ENCODE measurements at places on chromosomes 13 and 19. TPM values are rescaled to one million over a fixed set of nuclear protein-coding genes. Genes with fewer than 3 reads are reported as not detected.

The KCTD4 gene
- total RNA-seq = 0.60 TPM

The CEACAM16 gene
- total RNA-seq = 0.36 TPM

GRCh38 chr19:50384685-50385535, 763 bp downstream of the POLD1 start:
- H3K27ac ChIP-seq = no peak overlapping the region
- no peaks in the 10 kb centered on the region for H3K27me3 ChIP-seq
- no peaks in the 10 kb centered on the region for H3K4me1 ChIP-seq
- peak overlapping the region; percentile 20 for H3K4me3 ChIP-seq

GRCh38 chr19:17385878-17386611, 8.0 kb downstream of the CCDC194 start:
- H3K27ac ChIP-seq = no peak overlapping the region
- H3K36me3 ChIP-seq = no peaks in the 10 kb centered on the region
- H3K4me3 ChIP-seq = no peak overlapping the region
- H3K4me1 ChIP-seq = no peaks in the 10 kb centered on the region
- no peaks in the 10 kb centered on the region for H3K27me3 ChIP-seq

GRCh38 chr13:41650706-41651105, 193.4 kb downstream of the RGCC start:
- H3K4me1 ChIP-seq = no peaks in the 10 kb centered on the region
- no peaks in the 10 kb centered on the region for H3K36me3 ChIP-seq
- no peaks in the 10 kb centered on the region for H3K27me3 ChIP-seq
- no peak overlapping the region for H3K27ac ChIP-seq

- no peak overlapping the region for H3K27ac ChIP-seq
- H3K36me3 ChIP-seq = no peaks in the 10 kb centered on the region
- no peak overlapping the region for H3K4me3 ChIP-seq
- DNase-seq = no peak
Observed at GRCh38 chr13:48404952-48405351, 8.0 kb downstream of the LPAR6 start.

- H3K4me3 ChIP-seq = no peak overlapping the region
- peak; percentile 78 for DNase-seq
- H3K27me3 ChIP-seq = no peaks in the 10 kb centered on the region
- no peaks in the 10 kb centered on the region for H3K4me1 ChIP-seq
- H3K36me3 ChIP-seq = no peaks in the 10 kb centered on the region
Observed at GRCh38 chr19:45153339-45154063, 7.3 kb downstream of the NKPD1 start.

DNA sequence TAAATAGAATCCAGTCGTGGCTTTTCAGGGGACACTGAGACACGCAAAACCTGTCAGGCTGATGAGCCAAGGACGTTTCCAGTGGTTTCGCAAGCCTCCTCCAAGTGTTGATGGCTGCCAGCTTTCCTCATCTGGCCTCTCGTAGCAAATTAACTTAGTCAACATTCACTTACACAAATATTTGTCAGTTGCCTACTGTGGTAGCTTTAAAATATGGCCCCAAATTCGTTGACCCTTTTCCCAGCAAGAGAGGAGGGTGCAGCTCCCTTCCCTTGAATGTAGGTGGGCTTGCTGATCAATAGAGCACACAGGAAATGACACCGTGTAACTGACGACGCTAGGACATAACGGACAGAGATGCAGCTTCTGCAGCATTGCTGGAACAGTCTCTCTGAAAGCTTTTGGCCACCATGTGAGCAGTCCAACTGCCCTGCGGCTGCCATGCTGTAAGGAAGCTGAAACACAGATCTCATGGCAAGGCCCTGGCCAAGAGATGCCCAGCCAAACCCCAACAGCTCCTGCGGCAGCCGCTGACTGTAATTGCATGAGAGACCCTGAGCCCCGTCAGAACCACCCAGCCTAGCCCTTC, 5.5 kb upstream of the RANBP3 start:
- no peak overlapping the region for H3K27ac ChIP-seq
- no peak overlapping the region for H3K4me3 ChIP-seq
- no peaks in the 10 kb centered on the region for H3K36me3 ChIP-seq
- H3K27me3 ChIP-seq = no peaks in the 10 kb centered on the region
- no peak for DNase-seq
- H3K4me1 ChIP-seq = peaks cover 3% of the 10 kb centered on the region

- H3K36me3 ChIP-seq = no peaks in the 10 kb centered on the region
- H3K4me3 ChIP-seq = no peak overlapping the region
- H3K27me3 ChIP-seq = no peaks in the 10 kb centered on the region
- no peak for DNase-seq
- no peaks in the 10 kb centered on the region for H3K4me1 ChIP-seq
Observed at GRCh38 chr13:20173116-20173746, 12.4 kb upstream of the GJA3 start.

- H3K4me3 ChIP-seq = no peak overlapping the region
- H3K27ac ChIP-seq = no peak overlapping the region
- H3K36me3 ChIP-seq = no peaks in the 10 kb centered on the region
- no peaks in the 10 kb centered on the region for H3K27me3 ChIP-seq
- DNase-seq = no peak
Observed at GRCh38 chr19:49409441-49410029, 13.7 kb downstream of the PTH2 start.

Measured in aorta (tissue), 5 donors.